Keratinocyte (primary cell): ENCODE measurements at places on chromosomes 4 and X.

GRCh38 chrX:16240231-16240905 lies 73.1 kb downstream of the MAGEB17 start:
- no peak for DNase-seq

- no peak for DNase-seq
Observed at GRCh38 chr4:181739031-181739430, 504.2 kb upstream of the TENM3 start.

DNA sequence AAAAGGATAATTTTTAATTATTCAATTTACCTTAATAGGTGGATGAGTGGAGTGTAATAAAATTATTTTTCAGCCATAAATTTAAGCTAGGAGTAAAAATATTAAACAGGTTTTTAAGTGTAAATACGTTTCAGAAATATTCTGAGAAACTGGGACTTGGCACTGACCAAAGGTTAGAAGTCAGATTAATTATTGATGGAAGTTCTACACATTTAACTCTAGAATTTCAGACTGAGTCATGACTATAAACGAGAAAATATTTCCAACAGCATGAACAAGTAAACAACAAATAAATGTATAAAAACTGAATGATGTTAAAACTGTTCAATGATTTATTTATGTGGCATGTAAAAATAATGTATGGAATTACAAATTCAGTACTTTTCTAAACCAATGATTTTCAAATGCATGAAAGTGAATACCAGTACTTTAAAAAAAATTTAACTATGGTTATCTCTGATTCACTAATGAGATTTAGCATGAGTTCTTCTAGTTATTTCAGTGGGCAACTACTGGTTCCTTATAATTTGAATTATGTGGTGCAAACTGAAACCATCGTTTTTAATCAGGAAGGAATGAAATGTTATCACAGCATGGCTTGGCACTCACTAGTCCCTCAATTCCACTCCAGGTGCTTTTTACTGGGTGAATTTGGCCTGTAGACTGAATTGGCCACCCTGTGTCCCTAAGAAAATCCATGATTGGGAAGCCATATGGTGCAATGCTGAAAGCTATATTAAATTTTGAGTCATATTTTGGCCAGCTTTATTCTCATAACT lies 244.2 kb downstream of the FSTL5 start:
- DNase-seq: no peak

DNA sequence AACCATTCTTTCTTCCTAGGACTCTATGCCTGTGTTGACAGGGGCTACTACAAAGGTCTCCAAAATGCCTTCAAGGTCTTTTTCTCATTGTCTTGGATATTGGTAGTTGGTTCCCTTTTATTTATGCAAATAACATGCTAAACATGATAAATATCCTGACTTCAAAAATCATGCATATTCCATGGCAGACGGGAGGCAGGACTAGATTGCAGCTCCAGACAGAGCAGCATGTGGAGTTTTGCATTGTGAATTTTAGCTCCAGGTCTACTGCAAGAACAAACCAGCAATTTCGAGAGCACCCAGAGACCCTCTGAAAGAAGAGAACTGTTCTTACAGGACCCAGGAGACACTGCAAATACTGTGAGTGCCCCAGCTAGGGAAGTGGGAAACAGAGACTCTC lies 254.9 kb downstream of the RCHY1 start:
- DNase-seq: no peak

GRCh38 chr4:167722487-167722808 lies 369.9 kb upstream of the ANXA10 start:
- no peak for DNase-seq

- DNase-seq: no peak
Observed at GRCh38 chrX:13733506-13733905, 914 bp downstream of the TRAPPC2 start.

DNA sequence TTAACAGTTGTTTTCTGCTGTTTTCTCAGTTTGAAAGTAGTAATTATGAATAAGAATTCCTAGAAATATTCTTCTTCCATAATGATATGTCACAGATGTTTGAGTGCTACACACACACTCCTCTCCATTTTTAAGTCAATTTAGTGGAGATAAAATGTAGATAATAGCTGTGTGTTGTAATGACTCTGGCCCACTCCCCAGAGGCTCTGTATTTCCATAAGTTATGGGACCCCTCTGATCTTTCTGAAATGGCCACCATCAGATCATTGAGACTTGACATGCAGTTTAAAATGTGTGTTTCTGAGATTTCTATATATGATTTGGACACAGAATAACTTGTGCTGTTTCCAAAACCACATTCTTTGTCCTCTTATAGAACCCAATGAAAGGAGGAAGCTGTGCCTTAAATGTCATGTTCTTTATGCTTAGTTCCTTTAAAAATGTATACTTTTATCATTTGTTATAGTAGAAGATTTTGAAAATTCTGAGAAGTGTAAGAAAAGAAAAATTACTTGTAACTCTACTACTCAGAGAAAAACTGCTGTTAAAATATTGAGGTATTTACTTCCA lies 46.4 kb downstream of the GAB1 start:
- no peak for DNase-seq

DNA sequence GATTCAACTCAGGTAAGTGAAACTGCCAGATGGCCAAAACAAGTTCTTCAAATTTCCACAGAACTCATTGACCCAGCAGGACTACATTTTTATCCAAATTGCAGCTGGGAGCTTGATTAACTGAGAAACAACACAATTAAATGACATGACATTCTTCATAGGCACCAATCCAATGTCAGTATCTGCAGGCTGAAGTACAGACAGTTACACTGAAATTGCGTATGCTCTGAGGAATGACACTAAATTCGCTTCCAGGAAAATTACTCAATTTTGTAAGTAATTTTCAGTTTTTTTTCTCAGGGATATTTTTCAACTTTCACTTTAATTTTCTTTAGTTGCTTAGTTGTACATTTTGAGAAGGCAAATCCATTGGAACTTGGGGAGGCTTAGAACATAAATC lies 4.5 kb downstream of the C1GALT1C1 start:
- no peak for DNase-seq

GRCh38 chr4:179151770-179152169 lies 1709.5 kb upstream of the AGA start:
- DNase-seq: no peak
